ENCODE measurements at places on chromosomes 2 and 18.

GRCh38 chr2:121128741-121129659 lies 156.0 kb downstream of the TFCP2L1 start:
- peak; percentile 72 for DNase-seq

- no peak for DNase-seq
These were observed 30.4 kb downstream of the MTHFD2 start for GRCh38 chr2:74228772-74229171.

- no peak for DNase-seq
These were observed 44.3 kb downstream of the MYCN start for GRCh38 chr2:15984368-15985255.

- DNase-seq, result no peak
These were observed 33.9 kb upstream of the DARS1 start for GRCh38 chr2:136019306-136019705.

- no peak for DNase-seq
These were observed 282.6 kb downstream of the CPS1 start for GRCh38 chr2:210839034-210839433.

DNA sequence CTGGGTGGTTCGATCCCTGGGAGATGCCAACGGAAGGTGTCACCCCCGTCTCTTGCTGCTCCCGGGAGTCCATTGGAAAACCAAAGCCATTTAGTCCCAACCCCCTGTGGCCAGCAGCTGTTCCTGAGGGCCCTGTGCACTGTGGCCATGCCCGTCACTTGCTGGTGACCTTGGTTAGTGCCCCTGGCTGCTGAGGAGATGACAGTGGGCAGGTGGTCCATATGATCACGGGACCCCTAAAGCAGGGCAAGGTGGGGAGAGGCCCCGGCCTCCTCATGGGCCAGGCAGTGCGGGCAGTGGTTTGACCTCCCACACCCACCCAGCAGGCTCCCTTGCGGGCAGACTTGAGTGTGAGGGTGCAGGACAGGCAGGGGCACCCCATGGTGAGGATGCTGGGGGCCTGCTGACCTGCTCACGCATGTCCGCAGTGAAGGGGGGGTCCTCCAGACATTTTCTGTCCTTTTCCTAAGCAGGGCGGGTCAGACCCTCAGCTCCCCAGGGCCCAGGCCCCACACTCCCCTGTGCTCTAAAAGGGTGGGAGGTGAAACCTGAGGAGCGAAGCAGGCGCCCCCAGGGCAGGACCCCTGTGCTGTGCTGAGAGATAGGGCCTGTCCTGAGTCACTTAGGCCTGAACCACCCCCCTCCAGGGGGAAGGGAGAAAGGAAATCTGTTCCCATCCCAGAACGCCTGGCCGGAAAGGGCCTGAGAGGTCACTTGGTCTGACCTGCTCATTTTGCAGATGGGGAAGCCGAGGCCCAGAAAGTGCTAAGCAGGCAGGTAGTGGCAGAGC lies 6.8 kb downstream of the ITM2C start:
- no peak for DNase-seq

DNA sequence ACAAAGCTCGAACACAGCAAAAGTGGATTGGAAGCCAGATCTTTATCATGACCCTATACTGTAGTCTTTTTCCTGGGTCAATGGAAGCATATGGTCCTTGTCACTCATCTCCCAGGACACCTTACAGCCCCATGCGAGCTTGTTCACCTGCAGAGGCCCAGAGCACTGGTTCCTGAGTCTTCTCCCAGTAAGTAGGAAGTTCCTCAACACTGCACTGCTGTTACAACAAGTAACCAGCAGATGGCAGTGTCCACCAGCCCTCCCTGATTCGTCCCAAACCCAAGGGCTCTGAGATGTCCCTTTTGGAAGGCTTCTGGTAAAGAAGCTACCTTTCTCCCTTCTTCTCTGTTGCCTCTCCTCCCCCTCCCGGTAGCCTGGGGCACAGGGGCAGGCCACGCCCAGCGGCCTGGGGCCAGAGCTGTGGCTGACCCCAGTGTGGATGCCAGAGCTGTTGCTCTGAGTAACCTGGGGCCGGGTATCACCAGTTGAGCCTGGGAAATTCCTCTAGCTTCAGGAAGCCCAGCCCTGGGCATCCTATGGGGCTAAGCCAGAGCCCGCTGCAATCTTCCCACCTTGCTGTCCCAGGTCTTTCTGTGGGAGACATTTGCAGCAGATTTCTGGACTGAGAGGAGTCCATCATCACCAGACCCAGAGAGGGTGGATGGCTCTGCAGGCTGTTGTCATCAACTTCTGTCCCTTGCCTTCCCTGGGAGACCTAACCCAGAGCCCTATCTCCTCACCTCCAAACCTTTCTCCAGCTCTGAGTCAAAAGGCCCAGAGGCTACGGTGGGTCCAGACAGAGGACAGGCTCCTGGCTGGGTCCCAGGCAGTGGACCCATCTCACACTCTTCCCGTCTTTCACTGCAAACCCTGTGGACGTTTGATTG lies 5.3 kb upstream of the GDF7 start:
- DNase-seq, result peak; percentile 65

DNA sequence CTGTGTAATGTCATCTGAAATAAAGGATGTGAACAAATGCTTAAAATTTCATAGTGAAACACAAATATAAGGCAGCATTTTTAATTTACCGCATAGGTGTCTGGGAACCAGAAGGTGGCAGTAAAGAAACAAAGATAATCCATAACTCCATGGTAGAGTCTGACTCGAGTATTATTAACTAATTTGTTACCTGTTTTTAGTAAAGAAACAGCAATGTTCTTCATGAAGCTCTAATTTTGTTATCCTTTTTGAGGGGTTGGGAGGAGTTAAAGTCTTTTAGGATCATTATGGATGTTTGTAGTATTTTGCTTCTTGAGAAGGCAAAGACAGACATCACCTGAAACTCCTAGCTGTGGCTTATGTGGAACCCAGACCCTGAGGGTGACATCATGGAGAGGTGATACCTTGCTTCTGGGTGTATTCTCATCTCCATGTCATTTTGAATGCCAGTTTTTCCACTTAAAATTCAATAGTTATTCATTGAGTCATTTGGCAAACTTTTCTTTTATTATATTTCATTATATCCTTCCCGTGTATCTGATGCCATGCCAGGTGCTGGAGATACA lies 286.2 kb upstream of the EPAS1 start:
- peak; percentile 35 for DNase-seq

DNA sequence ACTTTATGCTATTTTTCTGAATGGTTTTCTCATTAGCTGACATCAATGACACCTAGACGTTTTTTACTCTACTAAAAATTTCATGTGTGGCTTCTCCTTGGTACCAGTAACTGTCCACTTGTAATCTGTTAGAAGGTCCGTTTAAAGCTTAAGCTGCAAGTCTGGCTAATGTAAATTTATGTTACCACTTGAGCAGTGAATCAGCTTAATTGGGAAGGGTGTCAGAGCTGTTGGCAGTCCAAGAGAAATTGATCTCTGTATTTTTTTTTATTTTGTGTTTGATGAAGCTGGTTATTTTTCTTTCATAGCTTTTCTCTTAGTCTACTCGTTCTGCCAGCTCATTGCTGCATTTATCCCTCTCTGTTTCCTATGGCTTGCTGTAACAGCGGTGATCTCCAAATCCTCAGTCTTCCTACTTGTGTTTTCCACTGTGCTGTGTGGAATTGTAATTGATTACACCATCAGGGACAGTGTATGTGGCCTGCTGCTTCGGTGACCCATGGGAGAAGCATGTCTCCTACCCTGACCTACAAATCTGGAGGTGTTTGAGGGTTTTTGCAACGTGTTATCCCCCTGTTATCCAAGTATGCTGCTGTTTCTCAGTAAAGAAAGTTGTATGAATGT lies 724.2 kb upstream of the REG3G start:
- DNase-seq, result no peak

GRCh38 chr2:26172189-26172870 lies 558 bp upstream of the GAREM2 start:
- DNase-seq, result peak; percentile 13

GRCh38 chr2:236501026-236501425 lies 68.6 kb upstream of the ACKR3 start:
- DNase-seq, result no peak

DNA sequence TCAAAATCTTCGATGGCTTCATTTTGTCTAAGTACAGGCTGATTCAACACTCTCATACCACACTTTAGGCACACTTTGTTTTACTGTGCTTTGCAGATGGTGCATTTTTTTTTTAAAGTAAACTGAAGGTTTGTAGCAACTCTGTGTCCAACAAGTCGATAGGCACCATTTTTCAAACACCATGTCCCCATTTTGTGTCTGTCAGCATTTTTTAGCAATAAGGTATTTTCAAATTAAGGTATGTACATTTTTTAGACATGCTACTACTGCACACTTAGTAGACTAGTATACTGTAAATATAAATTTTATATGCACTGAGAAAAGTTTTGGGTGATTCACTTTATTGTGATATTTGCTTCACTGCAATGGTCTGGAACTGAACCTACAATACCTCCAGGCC lies 44.4 kb downstream of the ORC4 start:
- DNase-seq, result no peak

DNA sequence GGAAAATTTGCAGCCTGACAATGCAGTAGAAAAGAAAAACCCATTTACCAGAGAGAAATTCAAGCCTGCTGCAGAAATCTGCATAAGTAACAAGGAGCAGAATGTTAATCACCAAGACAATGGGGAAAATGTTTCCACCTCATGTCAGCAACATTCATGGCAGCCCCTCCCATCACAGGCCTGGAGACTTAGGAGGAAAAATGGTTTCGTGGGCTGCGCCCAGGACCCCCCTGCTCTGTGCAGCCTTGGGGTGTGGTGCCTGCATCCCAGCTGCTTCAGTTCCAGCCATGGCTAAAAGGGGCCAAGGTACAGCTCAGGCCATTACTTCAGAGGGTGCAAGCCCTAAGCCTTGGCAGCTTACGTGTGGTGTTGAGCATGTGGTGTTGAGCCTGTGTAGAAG lies 53.4 kb downstream of the RPE start:
- DNase-seq, result no peak

DNA sequence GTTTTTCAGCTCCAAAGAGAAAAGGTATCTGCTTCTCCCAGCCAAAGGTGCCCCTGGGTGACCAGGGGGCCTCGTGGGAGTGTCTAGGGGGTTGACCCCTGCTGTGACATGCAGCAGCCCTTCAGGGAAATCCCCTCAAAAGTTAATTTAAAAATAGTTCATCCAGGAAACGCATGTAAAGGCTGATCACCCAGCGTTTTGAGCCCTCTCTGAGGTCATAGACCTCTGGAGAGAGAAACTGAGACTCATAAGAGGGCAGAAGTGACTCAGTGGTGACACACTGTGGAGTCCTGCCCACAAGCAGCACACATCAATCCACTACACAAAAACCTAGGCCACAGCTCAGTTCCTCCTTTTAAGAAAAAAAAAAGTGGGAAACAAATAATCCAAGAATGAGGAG lies 11.9 kb downstream of the GAL3ST2 start:
- no peak for DNase-seq

- DNase-seq, result no peak
These were observed 34.4 kb downstream of the ACAA2 start for GRCh38 chr18:49778826-49779465.

GRCh38 chr2:69026691-69027459 lies 13.9 kb downstream of the ANTXR1 start:
- no peak for DNase-seq

DNA sequence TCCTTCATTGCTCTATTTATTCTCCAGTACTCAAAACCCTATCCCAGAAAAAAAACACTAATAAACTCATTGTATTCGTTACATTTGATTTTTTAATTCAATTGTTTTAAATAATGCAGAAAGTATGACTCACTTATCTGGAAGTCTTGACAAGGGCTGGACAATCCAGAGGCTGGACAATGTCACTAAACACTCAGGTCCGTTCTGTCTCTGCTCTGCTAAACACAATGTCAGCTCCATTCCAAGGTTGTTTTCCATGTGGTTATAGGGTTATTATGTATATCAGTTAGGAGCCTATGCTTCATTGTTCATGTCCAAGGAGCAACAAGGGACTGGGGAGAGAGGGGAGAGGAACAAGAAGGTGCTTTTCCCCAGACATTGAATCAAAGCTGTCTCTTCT lies 125.5 kb downstream of the IRS1 start:
- no peak for DNase-seq

DNA sequence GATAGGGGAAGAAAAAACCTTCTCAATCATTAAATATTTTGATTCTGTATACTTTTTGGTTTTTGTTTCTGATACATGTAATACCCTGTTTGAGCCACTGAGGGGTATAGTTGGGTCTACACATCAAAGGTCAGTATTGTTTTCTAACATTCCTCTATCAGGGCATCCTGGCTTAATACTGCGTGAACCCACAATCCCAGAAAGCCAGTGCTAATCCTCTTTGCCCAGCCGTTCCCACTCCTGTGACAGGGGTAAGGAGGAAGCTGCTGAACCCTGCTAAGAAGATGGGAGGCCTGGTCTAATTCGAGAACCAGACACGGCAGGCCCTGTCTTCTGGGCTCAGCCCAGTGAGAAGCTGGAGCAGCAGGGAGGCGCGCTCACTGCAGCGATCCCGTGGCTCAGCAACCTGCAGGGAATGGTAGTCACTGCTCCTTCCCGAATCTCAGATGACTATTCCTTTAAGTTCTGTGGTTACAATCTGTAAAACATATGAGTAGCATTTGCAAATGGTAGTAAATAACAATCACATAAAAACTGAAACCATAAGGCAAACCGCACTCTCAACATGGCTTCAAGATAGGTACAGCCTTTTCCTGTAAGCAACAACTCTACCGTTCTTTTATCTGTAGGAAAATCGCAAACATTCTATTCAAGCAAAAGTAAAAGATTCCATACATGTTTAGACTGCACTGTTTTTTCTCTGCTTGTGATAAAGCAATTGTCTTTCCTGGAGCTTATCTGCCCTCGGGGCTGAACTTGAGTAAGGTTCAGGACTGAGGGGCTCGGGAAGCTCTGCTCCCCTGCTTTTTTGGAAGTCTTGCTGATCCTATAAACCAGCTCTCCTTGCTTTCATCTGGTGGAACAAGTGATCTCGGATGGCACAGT lies 87.0 kb downstream of the EPB41L3 start:
- no peak for DNase-seq

- no peak for DNase-seq
These were observed 32.0 kb downstream of the XDH start for GRCh38 chr2:31382452-31383120.

- peak; percentile 44 for DNase-seq
These were observed 45.6 kb upstream of the ITGAV start for GRCh38 chr2:186544255-186544675.

DNA sequence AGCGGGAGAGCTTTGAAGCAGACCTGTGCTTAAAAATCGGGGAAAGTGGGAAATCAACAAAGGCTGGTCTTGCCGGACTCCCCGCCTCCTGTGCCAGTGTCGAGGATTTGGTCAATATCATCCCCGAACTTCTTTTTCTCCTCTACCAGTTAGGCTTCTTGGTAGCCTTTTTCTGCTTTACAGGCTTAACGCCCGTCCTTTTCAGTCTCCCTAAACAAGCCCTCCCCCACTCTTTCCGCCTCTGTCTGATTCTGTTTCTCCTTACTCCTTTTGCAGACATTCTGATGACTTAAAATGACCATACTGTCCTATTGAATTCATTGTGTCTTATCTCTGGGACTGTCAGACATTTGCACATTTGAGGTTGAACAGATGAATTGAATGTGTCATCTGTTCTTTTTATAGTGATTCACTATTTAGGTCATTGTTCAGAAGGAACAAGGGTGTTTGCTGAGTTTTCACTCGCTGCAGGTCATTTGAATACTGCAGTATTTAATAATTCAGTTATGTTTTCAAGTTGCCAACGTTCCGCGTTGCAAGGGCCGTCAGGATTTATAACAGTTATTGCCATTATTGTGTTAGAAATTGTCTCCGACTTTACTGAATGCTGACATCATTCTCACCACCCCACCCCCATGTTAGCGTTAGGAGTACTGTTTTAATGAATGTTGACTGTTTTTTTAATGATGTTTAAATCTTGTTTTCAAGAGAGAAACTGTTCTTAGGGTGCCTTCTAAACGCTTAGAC lies 1.1 kb downstream of the ITGAV start:
- peak; percentile 18 for DNase-seq

Measured in LoVo (cell line).